ENCODE measurements at places on chromosomes 16 and 17. TPM values are rescaled to one million over a fixed set of nuclear protein-coding genes. Genes with fewer than 3 reads are reported as not detected.
A peak's percentile ranks its signal among the peaks of the same experiment; 100 is the strongest.

- DNase-seq: no peak
These were observed 26.8 kb upstream of the FOXK2 start for GRCh38 chr17:82492643-82493225.

DNA sequence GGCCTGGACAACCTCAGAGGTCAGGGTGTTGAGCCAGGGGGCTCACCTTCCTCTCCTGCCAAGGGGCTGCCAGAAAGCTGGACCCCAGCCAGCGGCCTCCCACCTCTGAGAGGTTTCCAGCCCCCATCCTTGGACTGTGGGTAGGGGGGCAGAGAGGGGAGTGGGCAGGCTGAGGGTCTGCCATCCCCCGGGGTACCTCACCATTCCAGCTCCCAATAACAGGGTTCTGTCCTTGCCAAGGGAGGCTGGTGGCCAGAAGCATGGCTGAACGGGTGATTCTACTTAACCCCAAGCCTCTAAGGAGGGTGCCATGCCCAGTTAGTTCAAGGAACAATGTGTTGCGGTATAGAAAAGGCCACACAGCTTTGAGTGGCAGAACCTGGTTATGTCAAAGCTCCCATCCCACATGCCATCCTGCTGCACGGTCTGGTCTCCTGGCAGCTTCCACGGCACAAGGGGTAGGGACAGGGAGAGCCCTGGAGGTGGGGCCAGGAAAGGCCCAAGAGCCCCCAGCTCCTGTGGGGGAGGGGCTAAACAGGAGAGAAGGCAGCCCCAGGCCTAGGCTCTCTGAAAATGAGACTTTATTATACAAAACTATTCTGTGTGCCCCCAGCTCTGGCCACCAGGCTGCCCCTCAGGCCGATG, 19.8 kb downstream of the B9D1 start:
- no peak for DNase-seq

- DNase-seq: peak; percentile 72
These were observed 27.8 kb downstream of the CASKIN2 start for GRCh38 chr17:75487351-75488070.

DNA sequence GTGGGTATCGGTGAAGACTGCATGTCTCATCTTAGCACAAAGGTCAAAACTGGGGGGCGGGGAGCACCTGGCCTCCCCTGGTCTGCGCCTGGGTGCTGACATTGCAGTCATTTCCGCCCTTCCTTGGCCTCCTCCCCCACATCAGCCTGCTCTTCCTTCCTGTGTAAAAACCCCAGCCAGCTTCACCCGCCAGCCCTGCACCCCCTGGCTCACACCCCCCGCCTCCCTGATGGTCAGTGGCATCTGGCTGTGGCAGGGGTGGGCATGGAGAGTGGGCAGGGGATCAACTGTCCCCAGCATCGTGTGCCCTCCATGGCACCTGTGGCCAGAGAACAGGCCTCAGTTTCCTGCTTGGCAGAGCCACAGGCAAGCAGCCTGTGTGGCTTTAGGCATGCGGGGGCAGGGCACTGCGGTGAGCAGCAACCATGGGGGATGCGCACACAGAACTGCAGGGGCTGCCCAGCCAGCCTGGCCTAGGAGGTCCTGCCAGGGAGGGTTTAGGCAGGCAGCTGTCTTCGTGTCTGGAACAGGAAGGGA, 26.5 kb upstream of the LASP1NB start:
- peak; percentile 81 for DNase-seq

- no peak for DNase-seq
These were observed 347.7 kb upstream of the KIF2B start for GRCh38 chr17:53475002-53475401.

- DNase-seq: no peak
These were observed 68.3 kb upstream of the STAC2 start for GRCh38 chr17:39294060-39294459.

GRCh38 chr16:72517154-72517553, 345.2 kb upstream of the PMFBP1 start:
- no peak for DNase-seq

GRCh38 chr17:3880983-3881382, 11.9 kb downstream of the CAMKK1 start:
- DNase-seq: no peak

DNA sequence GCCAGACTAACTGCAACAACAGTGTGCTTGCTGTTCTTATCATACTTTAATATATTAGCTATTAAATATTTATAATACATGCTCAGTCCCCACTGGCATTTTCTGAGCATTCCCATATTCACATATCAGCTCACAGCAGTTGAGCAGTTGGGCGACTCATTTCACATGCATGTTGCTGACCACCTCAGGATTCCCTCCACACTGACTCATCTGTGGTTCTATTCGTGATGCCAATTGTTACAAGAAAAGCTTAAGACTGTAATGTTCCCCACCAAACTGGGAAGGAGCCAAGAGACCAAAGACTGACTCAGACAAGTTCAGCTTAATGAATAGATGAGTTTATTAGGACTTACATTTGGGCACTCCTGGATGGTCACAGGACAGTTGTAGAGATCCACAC, 100.3 kb upstream of the KIF2B start:
- DNase-seq: no peak

- no peak for DNase-seq
These were observed 56.7 kb downstream of the ZNF423 start for GRCh38 chr16:49799172-49799571.

- DNase-seq: no peak
These were observed 25.1 kb upstream of the FOXJ1 start for GRCh38 chr17:76166168-76166567.

GRCh38 chr16:18834864-18835263, 33.5 kb upstream of the ARL6IP1 start:
- DNase-seq: no peak

TM4SF5 gene
- total RNA-seq: not detected

CPHXL2 gene
- total RNA-seq: not detected
